Left lung (tissue), 14 donors: ENCODE measurements at places on chromosomes 7 and 10. TPM values are rescaled to one million over a fixed set of nuclear protein-coding genes. Genes with fewer than 3 reads are reported as not detected.

TMEM120A gene
- 37.2 TPM for polyA plus RNA-seq

GHRHR gene
- 0.31 TPM for polyA plus RNA-seq

WASL gene
- 53.7 TPM for polyA plus RNA-seq

GRCh38 chr10:11301571-11302111, 284.0 kb downstream of the CELF2 start:
- DNase-seq = peak; percentile 80

- DNase-seq = no peak
Measured at GRCh38 chr10:10164848-10165247, 852.8 kb upstream of the CELF2 start.

TWNK gene
- polyA plus RNA-seq = 10.3 TPM

ADAM12 gene
- polyA plus RNA-seq = 8.6 TPM

- DNase-seq = no peak
Measured at GRCh38 chr10:44803862-44804261, 107.3 kb upstream of the TMEM72 start.

RPA3 gene
- 49.2 TPM for polyA plus RNA-seq

DNA sequence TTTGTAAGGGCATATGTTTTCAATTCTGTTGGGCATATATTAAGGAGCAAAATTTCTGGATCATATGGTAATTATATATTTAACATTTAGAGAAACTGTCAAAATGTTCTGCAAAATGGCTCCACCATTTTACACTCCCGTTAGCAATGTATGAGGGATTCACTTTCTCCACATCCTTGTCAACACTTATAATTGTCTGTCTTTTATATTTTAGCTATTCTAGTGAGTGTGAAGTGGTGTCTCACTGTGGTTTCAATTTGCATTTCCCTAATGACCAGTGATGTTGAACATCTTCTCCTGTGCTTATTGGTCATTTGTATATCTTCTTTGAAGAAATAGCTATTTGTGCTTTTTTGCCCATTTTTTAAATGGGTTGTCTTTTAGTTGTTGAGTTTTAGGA, 8.1 kb upstream of the KLHDC10 start:
- DNase-seq = no peak
